Activated CD8-positive, alpha-beta memory T cell treated with anti-CD3 and anti-CD28 coated beads for 48 hours (primary cell): ENCODE measurements at places on chromosomes 1 and 21.

DNA sequence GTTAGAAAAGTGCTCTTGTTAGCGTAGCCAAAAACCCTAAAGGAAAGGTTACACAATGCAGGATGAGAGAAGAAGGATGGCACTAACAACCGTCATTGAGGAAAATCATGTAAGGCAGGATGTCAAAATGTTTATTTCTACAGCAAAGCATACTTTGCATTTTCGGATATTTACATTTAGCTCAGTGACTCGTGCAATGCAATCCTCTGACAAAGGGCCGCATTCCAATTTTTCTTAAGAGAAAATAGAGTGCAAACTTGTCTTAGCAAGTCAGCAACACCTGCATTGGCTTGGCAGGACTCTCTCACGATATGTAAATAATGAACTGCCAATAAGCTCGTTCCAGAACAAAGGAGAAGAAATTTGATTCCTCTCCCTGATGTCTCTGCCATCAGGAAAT, 33.3 kb downstream of the TIAM1 start:
- DNase-seq = no peak

- DNase-seq = no peak
These were observed 109.8 kb downstream of the DUSP10 start for GRCh38 chr1:221632072-221632471.

DNA sequence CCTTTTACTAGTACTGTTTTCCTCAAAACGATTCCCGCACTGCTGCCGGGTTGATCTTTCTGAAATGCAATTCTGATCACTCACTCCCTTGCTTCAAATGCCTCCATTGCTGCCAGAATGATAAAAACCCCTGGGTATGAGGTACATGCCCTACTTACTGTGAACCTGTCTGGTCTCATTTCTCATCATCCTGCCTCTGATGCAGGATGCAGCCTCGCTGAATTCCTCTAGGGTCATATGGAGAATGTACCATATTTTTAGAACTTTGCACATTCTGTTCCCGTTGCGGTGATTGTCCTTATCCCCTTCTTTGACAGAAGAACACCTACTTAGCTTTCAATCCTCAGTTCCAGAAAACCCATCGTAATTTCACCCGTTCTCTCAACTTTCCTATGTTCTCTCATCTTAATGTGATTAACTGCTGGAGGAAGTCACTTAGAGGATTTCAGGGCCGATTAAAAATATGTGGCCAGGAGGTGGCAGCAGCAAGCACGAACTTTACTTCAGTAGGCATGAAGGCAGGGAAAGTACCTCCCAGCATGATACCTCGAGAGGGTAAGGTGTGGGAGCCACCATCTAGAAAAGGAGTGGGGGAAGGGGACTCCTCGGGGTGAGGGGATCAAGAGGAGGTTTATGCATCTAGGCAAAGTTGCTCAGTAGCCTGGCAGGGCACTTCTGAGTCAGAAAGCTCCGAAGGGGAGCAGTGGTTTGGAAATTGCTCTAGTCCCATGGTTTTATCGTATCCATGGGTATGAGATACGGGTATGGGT, 361.5 kb upstream of the ZP4 start:
- DNase-seq = no peak

DNA sequence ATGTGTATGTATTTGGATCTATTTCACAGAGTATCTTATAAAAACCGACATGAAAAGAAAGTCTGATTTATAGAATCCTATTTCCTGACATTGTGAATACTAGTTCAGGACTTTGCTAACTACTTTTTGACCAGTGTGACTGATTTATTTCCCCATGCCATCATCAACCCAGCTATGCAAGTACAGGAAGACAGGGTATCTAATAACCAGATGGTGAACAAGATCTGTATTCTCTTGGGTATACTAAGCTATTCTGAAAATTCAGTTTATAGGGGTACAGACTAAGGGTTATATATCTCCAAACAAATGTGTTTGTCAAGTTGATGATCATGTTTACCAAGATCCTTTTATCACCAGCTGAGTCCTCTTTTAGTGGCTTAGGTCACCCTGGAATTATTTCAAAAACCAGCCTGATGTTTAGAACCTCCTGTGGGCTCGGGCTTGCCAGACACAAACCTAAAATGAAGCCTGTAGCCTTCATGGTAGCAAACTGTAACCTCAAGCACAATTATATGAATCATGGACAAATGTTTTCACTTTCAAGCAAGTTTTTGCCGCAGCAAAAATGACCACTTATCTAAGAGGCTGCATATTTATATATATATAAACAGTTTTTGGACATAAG, 185.1 kb downstream of the FGGY start:
- no peak for DNase-seq

- DNase-seq = no peak
These were observed 445.6 kb upstream of the ADAMTS5 start for GRCh38 chr21:27412530-27412929.

GRCh38 chr1:15761366-15762128, 3.0 kb downstream of the FBLIM1 start:
- no peak for DNase-seq

- DNase-seq = no peak
These were observed 143.8 kb downstream of the KCTD3 start for GRCh38 chr1:215710899-215711225.

- DNase-seq = no peak
These were observed 76.4 kb downstream of the TGFB2 start for GRCh38 chr1:218421531-218421930.

- no peak for DNase-seq
These were observed 60.2 kb downstream of the TBCE start for GRCh38 chr1:235427447-235427846.

GRCh38 chr21:42650441-42651421, 2.7 kb upstream of the PDE9A start:
- DNase-seq = no peak

GRCh38 chr1:183808296-183809027, 3.5 kb downstream of the RGL1 start:
- no peak for DNase-seq

GRCh38 chr1:208654241-208654640, 410.1 kb upstream of the PLXNA2 start:
- DNase-seq = no peak

GRCh38 chr1:27430903-27431600, 38.6 kb downstream of the GPR3 start:
- DNase-seq = no peak

GRCh38 chr1:241485145-241485544, 34.4 kb downstream of the FH start:
- DNase-seq = no peak

DNA sequence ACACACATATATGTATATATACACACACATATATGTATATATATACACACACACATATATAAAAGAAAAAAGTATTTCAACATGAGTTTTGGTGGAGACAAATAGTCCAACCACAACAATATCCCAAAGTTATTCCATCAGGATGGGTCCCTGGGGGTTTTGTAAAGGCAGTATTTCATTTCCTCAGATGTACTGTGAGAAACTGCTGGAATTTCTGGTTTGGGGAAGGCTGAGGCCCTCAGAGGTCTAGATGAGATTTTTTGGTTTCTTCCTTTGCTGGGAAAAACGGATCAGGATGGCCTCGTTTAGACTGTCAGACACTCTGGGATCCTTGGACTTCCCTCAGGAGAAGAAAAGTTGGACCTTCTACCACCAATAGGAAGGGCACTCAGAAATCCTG, 36.5 kb upstream of the TENT5B start:
- DNase-seq = no peak

GRCh38 chr1:215824245-215824644, 257.1 kb downstream of the KCTD3 start:
- no peak for DNase-seq

DNA sequence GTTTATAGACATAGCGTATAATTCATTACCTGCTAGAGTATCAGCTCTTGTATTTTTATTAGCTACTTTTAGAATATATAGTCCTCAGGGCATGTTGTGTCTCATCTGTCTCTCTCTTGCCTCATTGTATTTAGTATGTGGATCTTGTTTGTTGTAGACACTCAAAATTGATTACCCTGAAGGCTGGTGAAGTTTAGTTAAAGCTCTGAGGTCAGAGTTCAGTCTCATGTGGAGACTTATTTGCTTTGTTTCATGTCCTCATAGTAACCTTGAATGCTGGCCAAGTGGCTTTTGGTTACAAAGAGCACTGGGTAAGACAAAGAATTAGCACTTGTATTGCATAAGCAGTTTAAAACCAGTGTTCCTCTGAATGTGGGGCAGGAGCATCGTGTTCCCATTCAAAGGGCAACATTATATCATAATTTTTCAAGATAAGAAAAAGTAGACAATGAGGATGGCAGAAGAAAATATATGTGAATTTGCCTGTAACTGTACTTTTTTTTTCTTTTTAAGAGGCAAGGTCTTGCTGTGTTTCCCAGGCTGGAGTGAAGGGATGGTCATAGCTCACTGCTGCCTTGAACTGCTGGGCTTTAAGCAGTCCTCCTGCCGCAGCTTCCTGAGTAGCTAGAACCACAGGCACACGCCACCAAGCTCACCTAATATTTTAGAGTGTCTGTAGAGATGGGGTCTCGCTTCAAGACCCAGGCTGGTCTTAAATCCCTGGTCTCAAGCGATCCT, 17.4 kb downstream of the CNST start:
- no peak for DNase-seq

DNA sequence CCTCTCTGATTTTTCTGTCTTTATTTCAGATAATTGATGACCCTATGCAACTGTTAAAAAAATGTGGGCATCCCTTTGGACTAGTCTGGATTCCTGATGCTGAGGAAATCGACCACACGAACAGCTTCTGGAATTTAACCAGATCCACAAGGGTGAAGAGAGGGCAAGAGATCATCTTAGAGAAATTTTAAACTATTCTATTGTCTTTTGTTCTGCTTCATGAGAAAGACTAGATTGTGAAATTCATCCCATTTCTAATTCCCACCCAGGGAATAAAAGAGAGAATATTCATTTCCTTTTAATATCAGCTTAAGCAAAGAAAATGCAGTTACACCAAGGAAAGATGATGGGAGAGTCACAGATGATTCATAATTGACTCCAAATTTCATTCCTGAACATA, 71.8 kb downstream of the DUSP10 start:
- DNase-seq = no peak

DNA sequence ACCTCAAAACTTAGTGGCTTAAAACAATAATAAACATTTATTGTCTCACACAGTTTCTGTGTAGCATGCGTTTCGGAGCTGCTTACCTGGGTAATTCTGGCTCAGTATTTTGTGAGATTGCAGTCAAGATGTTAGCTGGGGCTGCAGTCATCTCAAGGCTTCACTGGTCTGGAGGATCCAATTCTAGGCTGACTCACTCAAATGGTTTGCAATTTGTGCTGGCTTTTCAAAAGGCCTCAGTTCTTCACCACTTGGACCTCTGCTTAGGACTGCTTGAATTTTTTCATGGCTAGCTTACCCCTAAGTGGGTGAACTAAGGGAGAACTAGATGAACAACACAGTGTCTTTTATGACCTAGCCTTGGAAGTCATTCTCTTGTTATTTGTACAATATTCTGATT, 21.0 kb downstream of the XPR1 start:
- DNase-seq = no peak

GRCh38 chr1:88935522-88936222, 44.3 kb upstream of the GTF2B start:
- no peak for DNase-seq

DNA sequence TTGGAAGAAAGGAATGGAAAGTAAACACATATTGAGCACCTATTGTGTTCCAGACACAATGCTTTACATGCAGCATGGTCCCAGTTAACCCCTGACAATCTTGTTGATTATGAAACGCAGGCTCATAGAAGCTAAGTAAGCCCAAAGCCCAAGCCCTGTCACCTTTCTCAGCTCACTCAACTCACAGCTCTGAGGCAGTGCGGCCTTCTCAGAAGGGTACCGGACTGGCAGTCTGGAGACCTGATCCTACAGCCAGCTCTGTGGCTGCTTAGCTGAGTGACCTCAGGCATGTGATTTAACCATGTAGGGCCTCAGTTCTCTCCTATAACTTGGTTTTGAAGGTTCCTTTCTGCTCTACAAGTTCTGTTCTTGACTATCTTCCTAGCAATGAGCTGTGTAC, 464 bp upstream of the RNASEL start:
- DNase-seq = no peak

DNA sequence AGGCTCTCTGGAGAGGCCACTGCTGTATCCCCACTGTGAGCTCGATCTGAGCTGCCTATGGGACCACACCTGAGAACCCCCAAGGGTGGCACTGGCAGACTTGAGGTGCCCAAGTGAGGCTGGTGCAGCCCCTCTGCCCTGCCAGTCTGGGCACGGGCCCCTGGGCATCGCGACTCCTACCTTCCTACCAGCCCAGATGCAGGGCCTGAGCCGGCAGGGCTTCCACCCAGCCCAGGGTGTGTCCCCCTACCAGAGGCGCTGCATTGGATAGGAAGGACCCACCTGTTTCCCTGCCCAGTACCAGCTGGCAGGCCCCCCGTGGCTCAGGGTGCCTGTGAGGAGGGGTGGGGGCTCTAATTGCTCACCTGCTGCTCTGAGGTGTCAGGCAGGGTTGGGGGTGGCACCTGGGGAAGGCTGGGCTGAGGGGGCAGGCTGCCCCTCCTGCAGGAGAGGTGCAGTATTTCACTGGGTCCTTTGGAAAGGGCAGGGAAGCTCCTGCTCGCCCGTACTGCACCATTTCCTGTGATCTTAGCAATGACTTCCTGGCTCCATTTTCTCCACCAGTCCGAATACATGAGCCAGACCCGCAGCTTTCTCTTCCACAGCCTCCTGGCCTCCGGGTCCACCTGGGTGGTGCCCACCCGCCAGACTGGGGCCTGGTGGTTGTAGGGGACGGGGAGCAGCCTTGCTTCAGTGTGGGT, 11.8 kb downstream of the TP73 start:
- DNase-seq = no peak

DNA sequence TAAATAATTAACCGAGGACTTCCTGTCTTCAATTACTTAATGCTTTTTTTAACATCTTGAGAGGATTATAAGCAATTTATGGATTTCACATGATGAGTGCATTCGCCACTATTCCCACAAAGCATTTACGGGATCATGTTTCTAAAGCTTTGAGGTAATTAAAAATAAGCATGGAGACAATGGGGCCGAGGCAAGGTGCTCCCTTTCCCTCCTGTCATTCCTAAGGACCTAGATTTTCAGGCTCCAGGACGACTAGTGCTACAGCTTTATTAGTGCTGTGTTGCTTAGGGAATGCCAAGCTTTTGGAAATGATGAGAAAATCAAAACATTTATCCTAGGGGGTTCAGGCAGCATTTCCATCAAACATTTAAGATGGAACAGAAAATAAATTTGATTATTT, 209.2 kb downstream of the KCTD3 start:
- no peak for DNase-seq

DNA sequence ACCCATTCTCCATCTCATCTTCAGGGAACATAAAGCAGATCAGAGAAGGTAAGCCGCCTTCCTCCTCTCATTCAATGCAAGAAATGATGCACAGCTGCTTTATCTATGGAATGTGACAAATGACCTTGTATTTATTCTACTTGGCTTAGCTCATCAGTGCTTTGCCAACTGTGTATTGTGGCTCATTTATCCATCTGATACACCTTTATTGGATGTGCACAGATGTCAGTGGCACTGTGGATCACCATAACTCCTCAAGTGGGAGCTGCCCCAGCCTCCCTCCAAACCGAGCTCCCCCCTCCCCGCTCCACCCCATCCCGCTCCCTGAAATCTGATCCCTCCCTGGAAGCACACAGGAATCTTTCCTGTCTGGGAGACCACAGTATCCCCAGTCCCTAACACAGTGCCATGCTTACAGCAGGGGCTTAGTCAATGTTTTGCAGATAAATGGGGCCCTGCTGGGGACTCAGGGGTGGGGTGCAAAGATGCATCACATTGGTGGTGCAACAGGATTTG, 156.0 kb upstream of the RAB4A start:
- no peak for DNase-seq
